ENCODE measurements at places on chromosomes 1 and 21.

DNA sequence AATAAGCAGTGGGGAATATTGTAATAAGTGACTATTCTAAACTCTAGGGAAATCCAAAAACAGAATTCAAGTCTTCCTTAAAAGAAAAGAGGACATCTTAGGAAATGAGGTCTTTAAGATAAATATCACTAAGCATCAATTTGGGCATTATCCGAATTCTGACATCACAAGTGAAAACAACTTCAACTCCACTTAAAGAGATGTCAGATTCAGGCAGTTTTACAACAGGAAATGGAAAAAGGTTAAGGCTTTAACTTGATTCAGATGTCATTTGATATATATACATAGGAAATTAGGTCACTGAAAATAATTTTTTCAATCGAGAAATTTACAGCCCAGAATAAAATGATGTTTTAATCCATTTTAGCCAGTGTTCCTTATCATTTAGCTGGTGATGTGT is 435.4 kb downstream of the SETD4 start:
- H3K4me1 ChIP-seq = no peaks in the 10 kb centered on the region
- no peaks in the 10 kb centered on the region for H3K36me3 ChIP-seq
- no peak overlapping the region for H3K27ac ChIP-seq
- no peak for DNase-seq

DNA sequence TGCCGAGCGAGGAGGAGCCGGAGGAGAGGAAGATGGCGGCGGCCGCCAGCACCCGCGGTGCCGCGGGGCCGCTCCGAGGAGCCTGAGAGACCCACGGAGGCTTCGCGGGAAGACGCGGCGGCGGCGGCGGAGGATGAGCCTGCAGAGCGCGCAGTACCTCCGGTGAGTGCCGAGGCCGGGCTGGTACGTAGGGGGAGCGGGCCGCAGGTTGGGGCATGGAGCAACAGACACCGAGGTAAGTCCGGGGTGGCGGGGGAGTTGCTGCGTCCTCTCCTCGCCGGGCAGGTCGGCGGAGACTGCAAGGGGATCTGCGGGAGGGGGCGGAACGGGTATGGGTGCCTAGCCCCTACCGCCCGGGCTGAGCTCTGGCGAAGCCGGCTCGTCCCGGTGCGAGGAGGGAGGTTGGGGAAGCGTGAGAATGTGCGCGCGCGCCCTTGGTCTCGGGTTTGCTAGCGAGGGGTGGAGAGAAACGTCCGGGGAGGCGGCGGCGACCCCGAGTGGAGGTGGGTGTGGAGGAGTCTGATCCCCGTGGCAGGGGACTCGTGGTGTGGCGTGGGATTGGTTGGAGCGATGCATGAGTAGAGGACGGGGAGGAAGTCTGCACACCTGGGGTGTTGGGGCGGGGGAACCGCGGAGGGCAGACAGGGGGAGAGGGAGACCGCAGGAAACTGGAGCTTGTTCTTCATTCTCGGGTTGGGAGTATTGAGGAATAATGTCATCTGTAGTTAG is at the start of gene SMG7:
Gene SMG7, plus strand, starts transcription at position 12 of the 729 bp plus-strand sequence. Its CDS starts 122 bp downstream, at position 134.
- peaks cover 24% of the 10 kb centered on the region for H3K4me1 ChIP-seq
- H3K27me3 ChIP-seq = peaks cover 3% of the 10 kb centered on the region
- peak within 1 kb of the TSS; percentile 99 for H3K27ac ChIP-seq
- DNase-seq = peak; percentile 55
- H3K36me3 ChIP-seq = peaks cover 12% of the 10 kb centered on the region

- H3K27me3 ChIP-seq = peaks cover 40% of the 10 kb centered on the region
- H3K36me3 ChIP-seq = no peaks in the 10 kb centered on the region
- H3K4me3 ChIP-seq = no peak overlapping the region
- no peak overlapping the region for H3K27ac ChIP-seq
- DNase-seq = no peak
- H3K4me1 ChIP-seq = no peaks in the 10 kb centered on the region
Measured at GRCh38 chr1:219659005-219659600, 46.2 kb upstream of the ZC3H11B start.

DNA sequence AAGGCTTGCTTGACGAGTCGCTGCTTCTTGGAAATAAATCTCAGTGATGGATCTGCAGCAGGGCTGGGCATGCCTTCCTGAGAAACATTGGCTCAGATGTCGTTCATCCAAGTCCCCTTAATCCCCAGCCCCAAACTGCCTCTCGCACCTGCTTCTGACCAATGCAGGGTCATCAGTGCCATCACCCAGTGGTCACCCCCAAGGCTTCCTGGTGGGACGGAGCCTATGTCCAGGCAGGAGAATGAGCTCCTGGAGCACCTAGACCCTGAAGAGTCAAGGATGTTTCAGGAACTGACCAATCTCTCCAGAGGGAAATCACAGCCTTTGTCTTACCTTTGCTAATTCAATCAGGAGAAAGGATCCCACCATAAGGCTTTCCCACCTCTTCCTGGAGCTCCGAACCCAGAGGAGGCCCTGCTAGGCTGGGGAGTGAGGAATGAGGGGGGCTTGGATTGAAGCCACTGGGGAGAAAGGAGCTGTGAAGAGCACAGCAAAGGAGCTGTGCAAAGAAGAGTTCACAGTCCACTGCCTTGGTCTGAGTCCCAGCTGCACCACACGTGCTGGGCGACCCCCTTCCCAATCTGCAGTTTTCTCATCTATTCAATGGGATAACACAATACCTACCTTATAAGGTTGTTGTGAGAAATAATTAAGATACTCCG is 416.1 kb downstream of the NPHP4 start:
- H3K27ac ChIP-seq = no peak overlapping the region
- no peaks in the 10 kb centered on the region for H3K36me3 ChIP-seq
- H3K4me3 ChIP-seq = no peak overlapping the region
- no peaks in the 10 kb centered on the region for H3K4me1 ChIP-seq
- DNase-seq = no peak

GRCh38 chr21:15433091-15433490 is 296.7 kb upstream of the USP25 start:
- DNase-seq = no peak
- H3K27me3 ChIP-seq = no peaks in the 10 kb centered on the region

- no peaks in the 10 kb centered on the region for H3K36me3 ChIP-seq
- DNase-seq = no peak
- no peak overlapping the region for H3K27ac ChIP-seq
- peaks cover 3% of the 10 kb centered on the region for H3K27me3 ChIP-seq
Measured at GRCh38 chr1:184952428-184952827, 21.9 kb downstream of the NIBAN1 start.

DNA sequence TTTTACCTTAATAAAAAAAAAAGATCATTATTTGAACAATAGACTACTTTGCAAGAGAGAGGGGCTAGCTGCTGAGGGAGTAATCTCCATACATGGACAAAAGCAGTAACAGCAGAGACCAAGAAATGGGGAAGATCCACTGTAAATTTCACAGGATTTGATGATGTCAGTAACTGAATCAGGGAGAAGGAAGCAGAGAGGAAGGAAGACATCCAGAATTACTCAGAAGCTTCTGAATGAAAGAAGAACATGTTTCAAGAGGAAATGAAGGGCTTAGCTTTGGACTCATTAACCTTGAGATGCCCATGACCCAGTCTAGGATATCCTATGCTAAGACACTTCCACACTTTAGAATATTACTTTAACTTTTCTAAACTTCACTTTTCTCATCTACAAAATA is 60.4 kb downstream of the SLC44A5 start:
- DNase-seq = no peak
- H3K4me3 ChIP-seq = no peak overlapping the region
- no peak overlapping the region for H3K27ac ChIP-seq
- H3K27me3 ChIP-seq = peaks cover 10% of the 10 kb centered on the region

DNA sequence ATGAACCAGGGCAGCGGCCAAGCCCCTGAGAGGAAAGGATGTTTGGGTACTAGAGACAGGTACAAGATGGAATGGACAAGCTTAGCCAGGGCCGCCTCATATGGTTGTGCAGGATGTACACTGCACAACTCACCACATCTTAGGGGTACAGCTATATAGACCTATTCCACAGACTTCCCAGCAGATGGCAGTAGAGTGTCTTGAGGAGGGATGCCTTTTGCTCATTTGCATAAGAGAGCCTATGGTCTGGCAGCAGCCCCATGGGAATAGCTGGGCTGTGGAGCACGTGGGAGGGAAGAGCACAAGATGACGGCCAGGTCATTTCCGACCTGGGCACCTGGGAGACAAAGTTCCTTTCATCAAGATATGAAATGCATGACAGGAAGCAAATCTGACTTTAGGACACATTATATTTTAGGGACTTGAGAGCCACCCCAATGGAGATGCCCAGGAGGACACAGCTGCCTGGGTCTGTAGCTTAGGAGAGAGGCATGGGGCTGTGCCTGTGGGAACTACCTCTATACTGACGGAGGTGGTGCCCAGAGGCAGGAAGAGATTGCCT is 215.5 kb downstream of the KCNJ6 start:
- H3K27ac ChIP-seq = no peak overlapping the region
- H3K4me3 ChIP-seq = no peak overlapping the region
- no peak for DNase-seq
- no peaks in the 10 kb centered on the region for H3K36me3 ChIP-seq
- peaks cover 14% of the 10 kb centered on the region for H3K27me3 ChIP-seq

GRCh38 chr1:101388904-101389546 is 152.2 kb downstream of the S1PR1 start:
- H3K27me3 ChIP-seq = no peaks in the 10 kb centered on the region
- peaks cover 5% of the 10 kb centered on the region for H3K4me1 ChIP-seq
- H3K36me3 ChIP-seq = peaks cover 3% of the 10 kb centered on the region
- peak; percentile 11 for DNase-seq
- H3K27ac ChIP-seq = no peak overlapping the region
- H3K4me3 ChIP-seq = no peak overlapping the region

DNA sequence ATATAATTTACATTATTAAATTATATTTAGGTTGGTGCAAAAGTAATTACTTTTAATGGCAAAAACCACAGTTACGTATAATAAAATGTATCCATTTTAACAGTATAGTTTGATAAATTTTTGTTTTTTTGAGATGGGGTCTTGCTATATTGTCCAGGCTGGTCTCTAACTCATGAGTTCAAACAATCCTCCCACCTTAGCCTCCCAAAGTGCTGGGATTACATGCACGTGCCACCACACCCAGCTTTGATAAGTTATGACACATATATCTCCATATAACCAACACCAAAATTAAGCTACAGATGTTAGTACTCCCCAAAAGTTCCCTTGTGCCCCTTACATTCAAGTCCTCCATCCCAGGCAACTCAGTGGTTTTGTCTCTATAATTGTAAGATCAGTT is 163.1 kb downstream of the SMYD3 start:
- H3K27me3 ChIP-seq = no peaks in the 10 kb centered on the region
- H3K36me3 ChIP-seq = peaks cover 37% of the 10 kb centered on the region
- no peak for DNase-seq
- no peak overlapping the region for H3K27ac ChIP-seq
- H3K4me1 ChIP-seq = peaks cover 5% of the 10 kb centered on the region

DNA sequence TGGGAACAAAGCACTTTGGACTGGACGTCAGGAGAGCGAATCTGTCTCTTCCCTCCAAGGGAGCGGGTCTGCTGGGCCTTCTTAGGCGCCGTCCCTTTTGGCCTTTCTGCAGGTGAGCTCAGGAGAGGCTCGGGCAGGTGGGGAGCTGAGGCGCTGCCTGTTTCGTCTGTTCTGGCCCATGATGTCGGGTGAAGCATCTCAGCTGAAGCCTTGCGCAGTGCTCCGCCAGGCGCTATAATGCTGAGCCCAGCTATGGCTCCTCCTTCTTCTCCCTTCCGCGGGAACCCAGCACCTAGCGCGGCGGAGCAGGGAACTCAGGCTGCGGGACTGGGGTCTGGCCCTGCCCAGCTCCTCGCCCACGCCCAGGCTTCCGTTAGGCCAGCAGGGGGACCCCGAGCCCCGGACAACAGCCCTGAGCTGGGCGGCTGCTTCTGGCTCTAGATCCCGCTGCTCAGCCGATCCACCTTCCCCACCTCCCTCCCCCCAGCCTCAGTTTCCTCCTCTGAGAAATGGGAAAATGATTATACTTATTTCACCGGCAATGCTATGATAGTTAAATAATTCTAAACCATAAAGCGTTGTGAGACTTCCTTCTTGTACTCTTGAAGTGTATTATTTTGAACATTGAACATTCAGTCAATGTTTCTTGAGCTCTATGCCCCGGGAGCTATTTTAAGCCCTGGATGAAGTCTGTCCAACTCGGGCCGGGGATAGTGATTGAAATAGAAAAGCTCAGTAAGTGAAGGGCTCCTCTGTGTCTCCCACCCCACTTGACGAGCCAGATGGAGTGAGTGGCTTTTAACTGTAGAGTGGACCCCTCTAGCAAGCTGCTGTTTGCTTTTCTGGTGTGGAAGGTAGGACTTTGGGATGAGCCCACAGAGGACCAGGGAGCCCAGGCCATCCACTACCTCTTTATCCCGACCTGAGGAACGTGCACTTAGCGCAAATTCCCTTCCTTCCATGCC is 9.6 kb upstream of the ADORA1 start:
- H3K36me3 ChIP-seq = no peaks in the 10 kb centered on the region
- DNase-seq = peak; percentile 58
- no peak overlapping the region for H3K4me3 ChIP-seq
- H3K27me3 ChIP-seq = peaks cover 57% of the 10 kb centered on the region

DNA sequence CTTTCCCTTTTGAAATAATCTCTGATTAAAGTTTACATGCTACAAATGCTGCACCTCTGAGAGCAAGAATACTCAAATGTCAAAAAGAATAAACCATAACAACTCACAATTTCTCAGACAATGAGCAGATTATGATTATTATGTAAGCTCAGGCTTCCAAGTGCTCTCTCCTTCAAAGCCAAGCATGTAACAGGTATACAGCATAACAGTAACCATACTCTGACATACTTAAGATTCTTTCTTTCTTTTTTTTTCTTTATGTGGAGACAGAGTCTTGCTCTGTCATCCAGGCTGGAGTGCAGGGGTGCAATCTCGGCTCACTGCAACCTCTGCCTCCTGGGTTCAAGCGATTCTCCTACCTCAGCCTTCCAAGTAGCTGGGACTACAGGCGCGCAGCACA is 155.4 kb downstream of the EIF4G3 start:
- DNase-seq = no peak
- H3K4me3 ChIP-seq = no peak overlapping the region
- H3K4me1 ChIP-seq = peaks cover 16% of the 10 kb centered on the region
- no peaks in the 10 kb centered on the region for H3K27me3 ChIP-seq
- no peak overlapping the region for H3K27ac ChIP-seq

GRCh38 chr1:231465051-231465450 is 43.0 kb upstream of the EGLN1 start:
- H3K4me3 ChIP-seq = no peak overlapping the region
- peaks cover 8% of the 10 kb centered on the region for H3K36me3 ChIP-seq
- no peak for DNase-seq
- H3K27me3 ChIP-seq = peaks cover 74% of the 10 kb centered on the region

- H3K27ac ChIP-seq = no peak within 1 kb of the TSS
- H3K4me3 ChIP-seq = peak within 1 kb of the TSS; percentile 37
- H3K4me1 ChIP-seq = peaks cover 3% of the 10 kb centered on the region
- DNase-seq = peak; percentile 82
- peaks cover 38% of the 10 kb centered on the region for H3K27me3 ChIP-seq
- H3K36me3 ChIP-seq = no peaks in the 10 kb centered on the region
Measured at GRCh38 chr1:154567386-154568156, at the start of gene CHRNB2. CHRNB2 (plus strand) TSS chr1:154567778; CDS start chr1:154568045, 267 bp downstream.

DNA sequence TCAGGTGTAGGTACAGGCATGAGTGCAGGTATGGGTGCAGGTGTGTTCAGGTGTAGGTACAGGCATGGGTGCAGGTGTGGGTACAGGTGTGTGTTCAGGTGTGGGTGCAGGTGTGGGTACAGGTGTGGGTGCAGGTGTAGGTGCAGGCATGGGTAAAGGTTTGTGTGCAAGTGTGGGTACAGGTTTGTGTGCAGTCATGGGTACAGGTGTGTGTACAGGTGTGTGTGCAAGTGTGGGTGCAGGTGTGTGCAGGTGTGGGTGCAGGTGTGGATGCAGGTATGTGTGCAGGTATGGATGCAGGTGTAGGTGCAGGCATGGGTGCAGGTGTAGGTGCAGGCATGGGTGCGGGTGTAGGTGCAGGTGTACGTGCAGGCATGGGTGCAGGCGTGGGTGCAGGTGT is 79.4 kb upstream of the ACTL8 start:
- no peak for DNase-seq
- no peak overlapping the region for H3K4me3 ChIP-seq
